ENCODE measurements at places on chromosomes 4 and X.
A peak's percentile ranks its signal among the peaks of the same experiment; 100 is the strongest.

DNA sequence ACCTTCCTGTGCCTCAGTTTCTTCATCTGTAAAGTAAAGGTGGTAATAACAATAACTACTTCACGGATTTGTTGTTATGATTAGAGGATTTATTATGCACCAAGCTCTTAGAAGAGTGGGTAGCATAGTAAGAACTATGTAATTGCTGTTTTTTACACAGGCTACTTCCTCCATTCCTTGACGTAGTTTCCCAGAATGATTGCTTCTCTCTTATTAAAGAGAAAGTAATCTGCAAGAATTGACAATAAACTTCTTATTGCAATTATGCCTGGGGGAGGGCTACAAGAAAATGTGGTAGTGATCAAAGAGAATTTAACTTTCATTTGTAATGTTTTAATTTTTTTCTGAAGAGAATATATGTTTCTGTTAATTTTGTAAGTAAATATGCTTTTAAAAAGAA lies 238.7 kb downstream of the GASK1B start:
- no peak for DNase-seq

GRCh38 chr4:2068198-2068470 lies 9.0 kb downstream of the NAT8L start:
- DNase-seq = no peak

DNA sequence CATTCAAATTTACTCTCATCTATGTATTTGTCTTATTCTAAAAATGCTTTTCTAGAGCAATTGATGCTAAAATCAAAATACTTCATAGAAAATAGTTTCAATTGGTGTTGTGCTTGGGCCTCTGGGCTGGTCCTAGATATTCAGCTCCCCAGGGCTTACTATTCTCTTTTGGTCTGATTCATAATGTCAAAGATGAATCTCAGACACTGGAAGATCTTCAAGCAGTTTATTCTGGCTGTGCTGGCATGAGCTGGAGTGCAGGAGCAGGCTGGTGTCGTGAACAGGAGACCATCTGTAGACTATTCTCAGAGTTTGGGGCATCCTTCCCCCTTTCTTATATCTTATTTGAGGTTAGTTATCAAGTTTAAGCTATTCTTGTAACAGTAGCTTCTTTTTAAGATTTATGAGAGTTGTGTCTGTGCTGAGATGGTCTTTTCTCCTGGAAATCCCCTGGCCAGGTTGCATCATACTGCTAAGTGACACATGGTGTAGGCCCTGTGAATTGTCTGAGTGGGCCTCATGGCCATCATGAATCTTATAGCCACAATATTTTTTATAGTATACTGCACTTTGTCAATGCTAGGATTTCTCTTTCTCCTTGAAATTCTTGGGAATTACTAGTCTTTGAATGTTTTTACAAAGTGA lies 1624.0 kb upstream of the IGFBP7 start:
- DNase-seq = no peak

DNA sequence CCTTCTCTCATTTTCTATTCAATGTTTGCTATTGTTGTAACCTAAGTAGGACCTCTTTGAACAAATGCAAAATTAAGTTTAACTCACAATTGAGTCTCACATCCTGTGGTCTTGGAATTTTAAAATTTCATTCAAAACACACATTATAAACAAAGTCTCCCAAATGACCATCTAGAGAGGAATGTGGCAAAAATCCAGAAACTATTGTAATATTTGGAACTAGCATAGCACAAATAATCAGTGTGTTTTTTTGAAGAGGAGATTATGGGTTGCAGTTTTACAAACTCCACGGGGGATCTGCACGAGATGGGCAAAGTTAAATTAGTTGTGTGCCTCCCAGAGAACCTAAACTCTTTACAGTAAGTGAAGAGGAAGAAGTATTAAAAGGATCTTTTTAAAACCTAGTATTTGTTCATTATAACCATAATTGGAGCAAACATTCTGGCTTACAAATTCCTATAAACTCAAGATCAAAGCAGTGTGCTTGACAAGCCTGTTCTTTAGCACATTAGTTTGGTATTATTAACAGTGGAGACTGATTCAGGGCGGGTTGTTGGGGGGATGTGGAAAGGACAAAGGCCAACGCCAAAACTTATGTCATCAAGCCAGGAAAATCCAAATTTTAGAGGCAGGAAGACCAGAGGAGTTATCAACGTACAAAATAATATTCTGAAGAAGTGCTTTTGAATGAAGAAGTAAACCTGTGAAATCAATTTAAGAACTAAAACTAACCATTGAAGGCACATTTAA lies 22.4 kb upstream of the RBPJ start:
- DNase-seq = no peak

DNA sequence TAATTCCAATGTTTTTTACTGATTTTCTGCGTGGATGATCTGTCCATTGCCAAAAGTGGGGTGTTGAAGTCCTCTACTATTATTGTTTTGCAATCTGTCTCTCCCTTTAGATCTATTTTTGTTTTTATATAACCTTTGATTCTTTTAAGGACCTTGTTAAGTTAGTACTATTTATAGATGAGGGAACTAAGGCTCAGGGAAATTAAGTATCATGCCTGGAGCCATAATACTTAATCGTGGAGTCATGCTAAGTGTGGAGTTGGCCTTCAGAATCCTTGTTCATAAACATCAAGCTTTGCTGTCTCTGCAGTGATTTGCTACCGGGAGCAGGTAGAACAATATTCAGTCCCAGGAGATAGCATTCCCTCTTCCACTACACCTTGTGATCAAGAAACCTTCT lies 31.0 kb downstream of the SGMS2 start:
- no peak for DNase-seq

DNA sequence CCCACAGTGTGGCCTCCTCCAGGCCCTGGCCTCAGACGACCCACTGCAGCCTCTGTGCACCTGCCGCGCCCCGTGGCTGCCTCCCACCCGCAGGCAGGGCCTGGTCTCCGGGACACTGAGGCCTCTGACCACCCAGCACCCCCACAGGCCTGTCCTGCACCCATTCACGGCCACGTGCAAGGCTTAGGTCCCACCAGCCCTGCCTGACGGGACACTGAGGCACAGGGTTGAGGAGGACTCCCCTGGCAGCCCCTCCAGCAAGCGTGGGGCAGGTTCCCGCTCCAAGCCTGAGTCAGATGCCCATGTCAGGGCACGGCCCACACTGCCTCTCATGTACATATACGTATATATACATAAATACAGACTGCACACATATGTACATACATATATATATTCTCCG lies 23.5 kb downstream of the NELFA start:
- no peak for DNase-seq

DNA sequence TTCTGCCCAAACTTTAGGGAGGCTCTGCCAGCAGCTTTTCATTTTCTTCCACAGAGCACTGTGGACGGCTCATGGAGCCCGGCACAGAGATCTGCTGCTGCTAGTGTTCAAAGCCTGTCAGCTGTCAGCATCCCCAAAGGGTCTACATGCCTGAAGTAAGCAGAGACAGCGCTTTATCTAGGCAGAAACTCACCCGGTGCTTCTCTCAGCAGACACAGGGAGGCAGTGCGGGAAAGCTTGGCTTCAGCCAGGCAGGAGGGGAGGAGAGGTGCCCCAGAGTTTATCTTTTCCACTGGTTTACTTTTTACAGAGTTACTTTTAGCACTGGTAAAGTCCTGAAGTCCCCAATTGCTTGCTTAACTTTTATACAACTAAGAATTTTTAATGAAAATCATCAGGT lies 339.3 kb downstream of the NKX6-1 start:
- no peak for DNase-seq

- DNase-seq = no peak
These were observed 83.3 kb downstream of the CHIC2 start for GRCh38 chr4:53981066-53981465.

DNA sequence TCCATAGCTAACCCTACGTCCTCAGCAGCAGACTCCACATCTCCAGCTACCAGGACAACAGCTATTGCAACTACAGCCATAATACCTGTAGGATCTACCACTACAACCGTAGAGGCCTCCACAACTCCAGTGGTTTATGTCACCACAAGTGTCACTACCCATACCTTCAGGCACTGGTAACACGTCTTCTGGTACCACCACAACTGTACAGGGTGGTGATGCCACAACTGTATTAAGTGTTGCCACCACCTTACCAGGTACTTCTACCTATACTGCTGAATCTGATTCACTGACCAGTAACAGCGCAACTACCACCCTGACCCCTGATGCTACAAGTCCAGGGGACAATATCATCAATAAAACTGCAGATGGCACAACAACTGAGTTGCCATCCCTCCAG lies 34.6 kb upstream of the CABS1 start:
- DNase-seq = no peak

- no peak for DNase-seq
These were observed 26.1 kb downstream of the PDGFC start for GRCh38 chr4:156945532-156945931.

- DNase-seq = no peak
These were observed 135.7 kb upstream of the MAMLD1 start for GRCh38 chrX:150227321-150227860.

- no peak for DNase-seq
These were observed 141.0 kb upstream of the FAM47C start for GRCh38 chrX:36867143-36867542.

GRCh38 chr4:45442466-45442865 lies 681.4 kb downstream of the GABRG1 start:
- no peak for DNase-seq

GRCh38 chrX:115616943-115617563 lies 56.1 kb downstream of the PLS3 start:
- DNase-seq = no peak

GRCh38 chr4:6971536-6972374 lies 62.1 kb downstream of the TBC1D14 start:
- DNase-seq = no peak

DNA sequence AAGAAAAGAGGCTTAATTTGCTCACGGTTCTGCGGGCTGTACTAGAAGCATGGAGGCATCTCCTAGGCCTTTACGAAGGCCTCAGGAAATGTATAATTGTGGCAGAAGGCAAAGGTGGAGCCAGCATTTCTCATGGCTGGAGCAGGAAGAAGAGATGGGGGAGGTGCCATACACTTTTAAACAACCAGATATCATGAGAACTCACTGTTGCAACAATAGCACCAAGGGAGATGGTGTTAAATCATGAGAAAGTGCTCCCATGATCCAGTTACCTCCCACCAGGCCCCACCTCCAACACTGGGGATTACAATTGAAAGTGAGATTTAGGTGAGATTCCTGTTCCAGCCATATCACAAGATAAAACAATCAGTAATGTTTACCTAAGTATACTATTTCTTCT lies 45.5 kb downstream of the MTHFD2L start:
- DNase-seq = no peak

DNA sequence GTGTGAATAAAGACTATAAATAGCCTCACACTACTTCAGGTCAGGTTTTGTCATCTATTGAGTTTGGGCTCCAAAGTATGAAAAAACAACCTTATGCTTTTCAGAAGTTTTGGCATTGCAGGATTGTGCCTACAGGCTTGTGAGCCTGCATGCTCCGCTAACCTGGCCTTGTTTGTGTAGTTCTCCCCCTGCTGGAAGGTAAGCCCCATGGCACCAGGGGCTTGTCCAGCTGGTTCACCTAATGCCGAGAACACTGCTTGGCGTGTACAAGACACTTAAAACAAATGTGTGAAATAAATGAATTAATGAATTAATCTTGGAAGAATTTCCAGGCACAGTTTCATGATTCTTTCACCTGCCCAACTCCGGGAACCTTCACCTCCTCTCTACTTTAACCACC lies 1.8 kb upstream of the HSD17B10 start:
- peak; percentile 55 for DNase-seq

DNA sequence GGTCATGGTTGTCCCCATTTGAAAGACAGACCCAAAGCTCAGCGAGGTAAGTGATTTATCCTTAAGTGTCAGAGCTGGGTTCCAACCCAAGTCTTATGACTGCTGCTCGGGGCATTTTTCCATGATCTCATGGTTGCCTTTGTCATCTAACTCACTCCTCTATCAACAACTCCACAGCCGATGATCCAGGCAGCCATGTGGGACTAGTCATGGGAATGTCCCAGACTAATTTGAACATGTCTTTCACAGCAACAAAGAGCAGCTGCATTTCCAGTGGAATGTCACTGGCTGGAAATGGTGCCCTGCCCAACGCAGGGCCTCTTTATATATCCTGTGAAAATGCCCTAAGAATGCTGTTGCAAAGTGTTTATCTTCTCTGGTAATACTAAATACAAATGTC lies 284.8 kb upstream of the PPARGC1A start:
- no peak for DNase-seq

DNA sequence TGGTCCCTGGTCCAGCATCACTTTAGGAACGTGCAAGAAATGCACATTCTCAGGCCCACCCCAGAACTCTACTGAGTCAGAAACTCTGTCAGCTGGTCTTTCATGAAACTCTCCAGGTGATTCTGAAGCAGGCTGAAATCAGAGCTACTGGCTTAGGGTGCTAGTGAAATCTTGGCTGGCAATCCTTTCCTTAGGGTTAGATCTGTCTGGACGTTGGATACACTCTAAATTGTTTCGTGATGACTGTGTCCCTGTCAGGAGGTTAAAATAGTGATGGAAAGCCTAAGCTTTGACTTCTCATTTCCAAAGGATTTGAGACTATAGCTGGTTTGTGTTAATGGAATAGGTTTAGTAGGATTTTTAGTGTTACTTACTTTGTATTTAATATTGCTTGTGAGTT lies 99.1 kb downstream of the ARHGAP10 start:
- DNase-seq = no peak

DNA sequence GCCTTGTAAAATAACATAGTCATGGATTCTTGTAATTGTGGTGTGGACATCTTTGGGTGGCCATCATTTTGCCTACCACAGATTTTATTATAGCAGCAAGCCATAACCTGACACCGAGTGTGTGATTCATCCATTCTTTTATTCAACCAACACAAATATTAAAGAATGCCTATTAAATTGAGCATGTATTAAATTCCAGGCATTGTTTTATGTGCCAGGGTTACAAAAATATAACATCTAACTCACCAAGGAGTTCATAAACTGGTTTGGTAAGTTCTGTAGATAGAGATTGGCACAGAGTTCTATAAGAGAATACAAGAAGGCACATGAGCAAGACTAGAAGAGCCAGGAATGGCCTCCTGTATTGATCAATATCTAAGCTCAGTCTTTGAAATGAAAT lies 18.0 kb downstream of the NBDY start:
- no peak for DNase-seq

- no peak for DNase-seq
These were observed 22.3 kb upstream of the NSG1 start for GRCh38 chr4:4364486-4365208.

- no peak for DNase-seq
These were observed 383.5 kb downstream of the STPG2 start for GRCh38 chr4:97759785-97760184.
